Forelimb muscle (tissue), 1 donor: ENCODE measurements at places on chromosomes 7 and 10.

GRCh38 chr7:35630024-35630972 lies 64.6 kb downstream of the HERPUD2 start:
- DNase-seq = no peak

- no peak for DNase-seq
These were observed 700 bp downstream of the SMC3 start for GRCh38 chr10:110568055-110568735.

DNA sequence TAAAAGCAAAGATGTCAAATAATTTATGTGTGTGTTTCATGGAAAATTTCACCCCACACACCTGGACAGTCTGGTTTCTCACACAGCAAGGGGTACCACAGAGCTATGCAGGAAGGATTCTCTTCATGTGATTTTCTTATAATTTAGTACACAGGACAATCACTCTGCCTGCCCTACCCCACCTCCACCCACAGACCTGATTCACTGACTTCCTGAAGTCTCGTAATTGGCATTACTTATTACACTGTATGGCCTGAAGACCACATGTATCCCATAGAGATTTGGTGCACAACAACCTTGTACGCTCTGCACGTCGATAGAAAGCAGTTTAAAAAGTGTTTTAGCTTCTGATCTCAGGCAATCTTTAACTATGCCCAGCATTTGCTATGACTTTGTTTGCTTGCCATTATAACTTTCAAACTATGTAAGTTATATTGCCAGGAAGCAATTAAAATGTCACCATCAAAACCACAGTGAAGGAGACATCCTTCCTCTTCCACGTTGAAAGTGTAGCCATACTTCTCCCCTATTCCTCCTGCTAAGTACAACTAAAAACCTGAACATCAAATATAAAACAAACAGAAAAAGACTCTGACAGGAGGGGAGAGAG lies 279.4 kb upstream of the IMMP2L start:
- DNase-seq = no peak

DNA sequence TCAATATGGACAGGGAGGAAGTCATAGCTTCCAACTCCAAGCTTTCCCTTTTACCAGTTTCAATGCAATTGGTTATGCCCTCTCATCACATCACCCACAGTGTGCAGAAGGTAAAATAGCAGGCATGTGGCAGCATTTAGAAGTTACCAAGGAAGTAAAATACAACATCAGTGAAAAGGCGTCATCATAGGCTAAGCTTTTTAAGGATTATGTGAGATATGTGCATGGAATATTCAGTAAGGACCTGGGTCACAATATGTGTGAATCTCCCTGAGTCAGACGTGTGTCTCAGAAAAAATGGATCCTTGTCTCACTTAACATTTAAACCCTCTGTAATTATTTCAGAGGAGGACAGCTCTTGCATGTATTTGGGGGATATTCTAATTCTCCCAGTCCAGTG lies 522.8 kb upstream of the POM121L12 start:
- DNase-seq = no peak

DNA sequence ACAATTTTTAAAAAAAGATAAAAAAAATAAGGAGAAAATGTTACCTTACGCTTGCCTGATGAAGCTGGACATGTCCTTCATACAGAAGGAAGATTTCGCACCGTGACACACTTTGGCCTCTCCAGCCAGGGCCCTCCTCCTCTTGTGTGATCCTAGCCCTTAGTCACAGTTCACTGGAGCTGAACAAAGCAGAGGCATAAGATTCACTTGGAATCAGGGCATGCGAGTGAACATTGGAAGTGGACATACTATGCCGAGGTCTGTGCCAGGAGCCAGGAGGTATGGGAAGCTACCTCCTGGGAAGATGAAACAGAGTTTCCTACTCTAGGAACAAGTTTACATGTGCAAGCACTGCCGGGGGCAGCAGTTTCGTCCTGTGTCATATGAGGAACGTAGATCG lies 91.5 kb downstream of the XPNPEP1 start:
- no peak for DNase-seq

- no peak for DNase-seq
These were observed 2.2 kb upstream of the KNDC1 start for GRCh38 chr10:133157662-133158436.

GRCh38 chr7:151987748-151988529 lies 31.7 kb downstream of the GALNTL5 start:
- no peak for DNase-seq

GRCh38 chr10:79422178-79422892 lies 23.1 kb downstream of the ZCCHC24 start:
- DNase-seq = no peak

- no peak for DNase-seq
These were observed 13.0 kb upstream of the NDUFA5 start for GRCh38 chr7:123570390-123571182.

GRCh38 chr10:8042721-8043568 lies 11.5 kb upstream of the GATA3 start:
- DNase-seq = no peak

DNA sequence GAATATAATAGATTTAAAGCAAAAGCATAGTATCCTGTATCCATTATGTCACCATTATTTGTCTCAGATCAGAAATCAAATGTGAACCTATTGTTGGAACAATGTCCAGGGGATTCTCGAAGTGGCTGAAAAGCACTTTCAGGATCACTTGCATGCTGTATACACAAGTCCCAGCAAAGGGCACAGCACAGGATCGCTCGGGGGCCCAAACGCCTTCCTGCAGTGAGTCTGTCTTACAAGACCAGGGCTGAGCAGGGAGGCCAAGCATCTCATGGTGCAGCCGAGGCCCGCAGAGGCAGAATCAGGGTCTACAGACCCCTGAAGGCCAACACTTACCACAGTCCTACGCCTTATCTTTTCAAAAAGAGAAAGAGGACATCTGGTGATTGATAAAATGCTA lies 92.3 kb downstream of the TNS3 start:
- DNase-seq = no peak

DNA sequence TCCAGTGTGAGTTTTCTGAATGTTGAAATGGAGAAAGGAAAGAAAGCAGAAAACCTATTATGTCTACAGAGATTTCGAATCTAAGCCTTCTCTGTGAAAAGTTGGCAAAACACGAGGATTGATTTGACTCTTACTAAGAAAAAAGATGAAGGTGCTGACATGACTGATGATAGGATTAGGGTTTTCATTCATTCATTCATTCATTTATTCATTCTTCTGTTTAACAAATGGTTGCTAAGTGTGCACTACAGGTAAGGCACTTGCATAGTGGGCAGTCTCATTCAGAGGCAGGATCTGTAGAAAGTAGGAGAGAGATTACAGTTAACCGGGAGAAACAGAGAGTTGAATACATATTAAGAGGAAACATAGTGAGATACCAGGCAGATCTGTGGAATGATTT lies 137.1 kb downstream of the ZNF365 start:
- DNase-seq = no peak

DNA sequence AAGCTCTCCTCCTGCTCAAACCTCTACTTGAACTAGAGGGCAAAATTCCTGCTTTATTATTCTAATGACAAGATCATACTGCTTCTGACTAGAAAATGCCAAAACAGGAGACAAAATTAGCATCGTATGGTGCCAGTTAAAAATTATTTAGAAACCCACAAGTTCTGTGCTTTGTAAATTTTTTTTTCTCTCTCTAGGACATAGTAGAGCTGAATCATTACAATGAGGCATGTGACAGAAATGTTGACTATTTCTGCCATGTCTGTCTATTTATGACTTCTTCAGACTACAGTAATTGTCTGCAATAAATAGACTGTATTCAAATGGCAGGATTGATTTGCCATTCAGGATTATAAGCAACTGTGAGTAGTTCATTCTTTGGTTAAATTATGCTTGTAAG lies 335.8 kb downstream of the PRPF18 start:
- DNase-seq = no peak

DNA sequence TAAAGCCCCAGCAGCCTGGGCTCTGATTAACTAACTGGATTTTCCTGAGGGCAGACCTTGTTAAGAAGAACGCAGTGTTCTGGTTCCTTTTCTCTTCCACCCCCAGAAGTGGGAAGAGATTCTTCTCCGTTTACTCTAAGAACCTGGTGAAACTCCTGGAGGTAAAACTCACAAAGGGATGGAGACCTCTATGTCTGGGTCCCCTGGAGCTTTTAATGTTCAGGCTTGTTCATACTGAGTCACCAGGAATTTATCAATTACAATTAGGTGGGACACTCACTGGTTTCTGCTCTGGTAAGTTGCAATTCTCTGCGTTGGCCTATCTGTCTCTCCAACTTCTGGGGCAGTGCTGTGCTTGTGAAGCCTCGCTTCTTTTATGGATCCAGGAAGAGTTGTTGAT lies 73.3 kb upstream of the CACNB2 start:
- no peak for DNase-seq

GRCh38 chr10:132122097-132122861 lies 56.5 kb downstream of the JAKMIP3 start:
- DNase-seq = no peak

DNA sequence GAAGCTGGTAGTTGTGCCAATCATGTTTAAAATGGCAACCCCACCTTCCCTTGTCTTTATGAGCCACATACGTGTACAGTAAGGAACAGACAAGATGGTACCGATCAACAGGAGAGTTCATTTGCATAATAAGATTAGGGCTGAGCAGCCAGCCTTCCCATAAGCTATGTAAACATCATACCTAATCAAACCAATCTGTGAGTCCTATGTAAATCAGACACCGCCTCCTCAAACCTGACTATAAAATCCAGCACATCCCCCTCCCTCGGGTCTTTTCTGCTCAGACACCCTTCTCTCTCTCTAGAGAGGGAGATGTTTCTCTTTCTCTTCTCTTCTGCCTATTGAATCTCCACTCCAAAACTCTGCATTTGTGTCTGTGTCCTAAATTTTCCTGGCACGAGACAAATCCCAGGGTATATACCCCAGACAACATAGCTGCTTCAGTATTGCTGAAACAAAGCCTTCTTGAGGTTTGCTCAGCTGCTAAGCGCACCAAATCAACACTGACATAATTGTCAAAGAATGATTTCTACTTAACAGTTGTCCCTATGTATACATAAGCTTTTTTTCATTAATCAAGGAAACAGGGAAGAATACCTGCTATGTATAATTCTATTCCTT lies 279.2 kb downstream of the THSD7A start:
- DNase-seq = no peak

DNA sequence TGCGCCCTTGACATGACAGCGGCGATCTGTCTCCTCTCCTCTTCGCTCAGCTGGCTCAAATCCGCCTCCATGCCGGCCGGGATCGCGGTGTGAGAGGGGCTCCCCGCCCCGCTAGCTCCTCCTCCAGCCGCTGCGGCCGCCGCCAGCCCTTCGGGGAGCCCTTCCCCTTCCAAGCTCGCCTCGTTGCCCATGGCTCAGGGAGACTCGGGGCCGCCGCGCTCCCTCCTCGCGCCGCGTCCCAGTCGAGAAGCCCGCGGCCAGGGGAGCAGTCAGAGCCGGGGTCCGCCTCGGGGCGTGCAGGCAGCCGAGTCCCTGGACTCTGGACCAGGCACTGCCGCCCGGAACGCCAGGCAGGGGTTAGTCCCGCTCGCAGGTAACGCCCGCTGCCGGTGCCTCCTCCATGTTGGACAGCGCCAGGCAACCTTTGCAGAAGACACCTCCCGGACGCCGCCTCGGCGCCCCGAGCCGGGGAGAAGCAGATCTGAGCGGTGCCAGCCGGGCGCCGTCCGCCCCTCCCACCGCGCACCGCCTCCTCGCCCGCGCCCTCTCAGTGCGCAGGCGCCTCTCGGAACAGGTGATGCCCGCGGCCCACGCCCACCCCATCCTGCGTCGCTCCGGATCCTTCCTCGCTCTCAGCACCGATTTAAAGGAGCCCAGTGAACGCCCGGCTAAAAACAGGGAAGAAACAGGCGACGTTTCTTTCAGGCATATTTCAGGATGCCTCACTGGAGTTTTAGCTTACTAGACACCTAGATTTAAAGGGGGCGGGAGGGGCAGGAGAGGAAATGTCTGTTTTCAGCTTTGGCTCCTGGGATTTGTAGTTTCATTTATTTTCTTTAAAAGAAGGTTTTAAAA lies at the start of gene PCLO:
Gene PCLO, minus strand, starts transcription at position 483 of the 855 bp plus-strand sequence. Its CDS starts 292 bp downstream, at position 191.
- DNase-seq = no peak

DNA sequence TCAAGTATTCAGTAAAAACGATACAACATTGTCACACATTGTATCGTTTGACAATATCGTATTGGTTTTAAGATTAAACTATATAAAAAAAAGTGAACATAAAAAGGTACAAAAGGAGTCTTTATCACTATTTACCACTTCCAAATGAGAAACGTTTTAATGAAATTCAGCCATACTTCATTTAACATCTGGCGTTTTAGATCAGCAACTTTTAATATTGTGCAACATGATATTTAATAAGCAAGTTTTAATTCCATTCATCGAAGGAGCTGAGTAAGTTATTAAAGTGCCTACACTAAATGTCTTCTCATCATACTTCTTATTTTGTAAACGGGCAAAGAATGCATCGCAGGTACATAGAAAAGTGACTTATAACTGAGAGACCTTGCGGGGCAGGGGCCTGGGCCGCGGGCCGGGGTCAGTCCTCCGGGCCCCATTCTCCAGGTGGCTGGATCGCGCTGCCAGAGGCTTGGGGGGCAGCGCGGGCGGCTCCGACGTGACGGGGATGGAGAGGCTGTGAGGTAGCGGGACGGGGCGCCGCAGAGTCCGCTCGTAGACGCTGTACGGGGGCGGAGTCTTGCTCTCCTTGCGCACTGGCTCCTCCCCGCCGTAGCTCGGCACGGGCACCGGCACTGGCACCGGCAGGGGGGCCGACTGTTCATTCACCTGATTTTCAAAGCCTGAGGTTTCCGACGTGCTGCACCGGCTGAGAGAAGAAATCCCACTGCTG lies 165.8 kb upstream of the IMMP2L start:
- DNase-seq = no peak

DNA sequence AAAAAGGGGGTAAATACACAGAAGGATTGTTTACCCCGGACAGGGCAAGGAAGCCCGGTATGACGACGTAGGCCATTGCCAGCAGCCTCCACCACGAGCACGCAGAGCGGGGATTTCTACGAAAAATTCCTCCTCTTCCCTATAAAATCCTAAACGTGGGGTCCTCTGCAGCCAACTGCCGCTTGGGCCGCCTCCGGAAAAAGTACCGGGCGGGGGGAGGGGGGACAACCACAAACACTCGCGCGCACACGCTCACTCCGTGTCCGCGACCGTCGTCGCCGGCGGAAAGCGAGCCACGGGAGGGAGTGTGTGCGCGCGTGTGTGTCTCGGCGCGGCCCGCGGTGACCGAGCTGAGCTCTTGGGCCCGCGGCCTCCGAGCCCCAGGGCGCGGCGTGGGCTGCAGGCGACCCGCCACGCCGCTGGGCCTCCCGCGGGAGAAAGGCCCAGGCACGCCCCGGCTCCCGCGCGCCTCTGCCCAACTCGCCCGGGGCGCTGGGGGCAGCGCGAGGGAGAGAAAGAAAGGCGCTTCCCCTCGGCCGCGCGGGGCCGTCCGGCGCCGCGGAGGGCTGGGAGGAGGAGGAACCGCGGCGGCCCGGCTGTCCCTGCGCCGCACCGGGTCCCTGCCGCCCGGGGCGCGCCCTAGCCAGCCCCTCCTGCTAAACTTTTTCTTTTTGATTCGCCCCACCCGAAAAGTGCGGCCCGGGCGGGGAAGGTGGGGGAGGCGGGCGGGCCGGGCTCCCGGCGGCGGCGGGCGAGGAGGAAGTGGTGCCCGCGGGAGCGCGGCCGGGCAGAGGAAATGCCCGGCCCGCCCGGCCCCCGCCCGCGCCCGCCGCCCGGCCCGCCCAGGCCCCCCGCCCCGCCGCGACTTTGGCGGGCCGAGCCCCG lies 1.5 kb downstream of the CTBP2 start:
- DNase-seq = no peak
